Right renal cortex interstitium (tissue), 3 donors: ENCODE measurements at places on chromosomes 2 and 18. TPM values are rescaled to one million over a fixed set of nuclear protein-coding genes. Genes with fewer than 3 reads are reported as not detected.

Gene SP5
- polyA plus RNA-seq, result 0.28 TPM

- DNase-seq, result no peak
Measured at GRCh38 chr2:232534940-232535651, 4.4 kb upstream of the CHRNG start.

- no peak for DNase-seq
Measured at GRCh38 chr2:17850151-17850550, 28.3 kb upstream of the KCNS3 start.

- DNase-seq, result no peak
Measured at GRCh38 chr2:168200930-168201583, 46.3 kb downstream of the STK39 start.

DNA sequence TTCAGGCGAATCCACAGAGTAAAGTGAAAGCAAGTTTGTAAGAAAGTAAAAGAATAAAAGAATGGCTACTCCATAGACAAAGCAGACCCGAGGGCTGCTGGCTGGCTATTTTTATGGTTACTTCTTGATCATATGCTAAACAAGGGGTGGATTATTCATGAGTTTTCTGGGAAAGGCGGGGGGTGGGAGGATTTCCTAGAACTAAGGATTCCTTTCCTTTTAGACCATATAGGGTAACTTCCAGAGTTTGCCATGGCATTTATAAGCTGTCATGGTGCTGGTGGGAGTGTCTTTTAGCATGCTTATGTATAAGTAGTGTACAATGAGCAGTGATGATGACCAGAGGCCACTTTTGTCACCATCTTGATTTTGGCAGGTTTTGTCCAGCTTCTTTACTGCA lies 59.8 kb downstream of the SLC4A3 start:
- no peak for DNase-seq

DNA sequence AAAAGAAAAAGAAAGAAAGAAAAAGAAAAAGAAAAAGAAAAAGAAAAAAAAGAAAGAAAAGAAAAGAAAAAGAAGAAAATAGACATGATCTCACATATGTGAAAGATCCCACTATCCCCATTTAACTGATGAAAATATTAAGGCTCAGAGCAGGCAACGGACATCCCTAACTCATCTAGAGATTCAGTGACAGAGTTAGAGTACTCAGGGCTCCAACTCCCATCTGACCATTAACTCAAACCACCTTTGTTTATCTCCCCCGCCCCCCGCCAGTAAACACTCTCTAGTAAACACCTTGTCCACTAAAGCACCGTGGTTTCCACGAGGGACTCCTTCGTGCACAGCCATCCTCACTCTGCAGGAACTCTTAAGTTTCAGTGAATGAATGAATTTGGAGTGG lies 142.9 kb downstream of the TGIF1 start:
- no peak for DNase-seq

DNA sequence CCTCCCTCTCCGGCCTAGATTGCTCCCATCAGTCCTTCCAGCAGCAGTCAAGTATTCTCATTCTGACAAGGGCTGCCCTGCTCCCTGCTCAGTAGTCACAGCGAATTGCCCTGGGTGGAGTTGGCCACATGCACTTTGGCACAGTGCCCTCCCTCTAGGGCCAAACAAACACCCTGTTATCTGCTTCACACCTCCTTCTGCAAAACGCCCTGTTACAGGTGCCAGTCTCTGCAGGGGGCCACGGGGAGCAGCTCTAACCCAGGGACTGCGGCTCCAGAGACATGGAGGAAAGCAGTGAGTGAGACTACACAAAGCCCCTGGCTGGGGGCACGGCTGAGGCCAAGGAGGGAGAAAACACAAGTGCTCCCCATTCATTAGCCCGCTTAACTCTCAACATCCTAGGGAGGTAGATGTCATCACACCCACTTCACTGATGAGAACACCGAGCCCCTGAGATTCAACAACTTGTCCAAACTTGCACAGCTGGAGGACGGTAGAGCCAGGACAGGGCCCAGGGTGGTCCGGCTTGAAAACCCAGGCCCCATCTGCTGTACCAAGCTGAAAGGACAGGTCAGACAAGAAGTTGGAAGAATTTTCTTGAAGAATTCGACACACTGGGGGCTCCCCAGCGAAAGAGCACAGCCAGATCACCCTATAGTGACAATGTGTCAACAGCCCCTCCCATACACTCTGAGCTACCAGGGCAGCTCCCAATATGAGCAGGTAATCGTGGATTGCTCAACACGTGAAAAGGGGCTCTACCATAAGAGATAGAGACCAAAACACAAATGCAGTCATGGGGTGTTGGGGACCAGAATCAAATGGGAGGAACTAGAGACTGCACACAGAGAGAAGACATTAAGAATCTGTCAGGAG lies 8.7 kb upstream of the TFCP2L1 start:
- no peak for DNase-seq

Gene EMILIN1
- polyA plus RNA-seq, result 70.5 TPM

DNA sequence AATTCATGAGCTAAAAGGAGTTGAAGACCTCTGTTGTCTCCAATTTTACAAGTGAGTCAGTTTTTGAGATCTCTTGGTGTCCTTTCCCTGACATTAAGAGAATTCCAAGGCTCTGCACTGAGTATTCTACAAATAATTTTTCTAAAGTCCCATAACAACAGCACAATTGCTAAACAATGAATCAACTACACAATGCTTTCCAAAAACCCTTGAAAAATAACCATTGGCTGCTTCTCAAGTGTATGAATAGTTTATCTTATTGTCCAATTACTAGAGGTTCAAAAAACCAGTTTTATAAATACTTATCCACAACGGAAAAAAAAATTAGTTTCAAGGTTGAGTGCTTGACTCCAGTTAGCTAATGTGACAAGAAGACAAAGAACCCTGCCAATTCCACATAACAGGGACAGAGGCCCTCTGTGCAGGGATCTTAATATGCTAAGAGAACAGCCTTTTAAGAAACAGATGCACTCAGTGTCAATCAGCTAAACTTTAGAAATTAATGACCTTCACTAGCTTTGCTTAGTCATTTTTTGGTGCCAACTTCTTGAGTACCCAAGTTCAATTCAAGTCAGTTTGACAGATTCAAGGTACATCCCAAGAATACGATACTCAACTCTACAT lies 266.6 kb upstream of the CYP26B1 start:
- DNase-seq, result no peak

DNA sequence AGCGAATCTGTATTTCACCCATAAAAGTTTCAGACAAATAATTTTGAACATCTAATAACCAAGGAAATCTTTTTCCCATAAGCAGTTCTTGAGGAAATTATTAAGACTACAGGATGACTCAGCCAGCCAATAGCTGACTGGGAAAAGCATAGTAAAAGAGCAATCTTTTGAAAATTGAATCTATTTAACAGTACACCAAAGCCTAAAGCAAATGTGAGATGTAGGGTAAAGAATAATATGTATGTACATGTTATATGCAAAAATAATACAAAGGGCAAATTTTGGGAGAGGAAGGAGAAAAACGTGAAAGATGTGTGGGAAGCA lies 12.6 kb upstream of the KDSR start:
- no peak for DNase-seq

DNA sequence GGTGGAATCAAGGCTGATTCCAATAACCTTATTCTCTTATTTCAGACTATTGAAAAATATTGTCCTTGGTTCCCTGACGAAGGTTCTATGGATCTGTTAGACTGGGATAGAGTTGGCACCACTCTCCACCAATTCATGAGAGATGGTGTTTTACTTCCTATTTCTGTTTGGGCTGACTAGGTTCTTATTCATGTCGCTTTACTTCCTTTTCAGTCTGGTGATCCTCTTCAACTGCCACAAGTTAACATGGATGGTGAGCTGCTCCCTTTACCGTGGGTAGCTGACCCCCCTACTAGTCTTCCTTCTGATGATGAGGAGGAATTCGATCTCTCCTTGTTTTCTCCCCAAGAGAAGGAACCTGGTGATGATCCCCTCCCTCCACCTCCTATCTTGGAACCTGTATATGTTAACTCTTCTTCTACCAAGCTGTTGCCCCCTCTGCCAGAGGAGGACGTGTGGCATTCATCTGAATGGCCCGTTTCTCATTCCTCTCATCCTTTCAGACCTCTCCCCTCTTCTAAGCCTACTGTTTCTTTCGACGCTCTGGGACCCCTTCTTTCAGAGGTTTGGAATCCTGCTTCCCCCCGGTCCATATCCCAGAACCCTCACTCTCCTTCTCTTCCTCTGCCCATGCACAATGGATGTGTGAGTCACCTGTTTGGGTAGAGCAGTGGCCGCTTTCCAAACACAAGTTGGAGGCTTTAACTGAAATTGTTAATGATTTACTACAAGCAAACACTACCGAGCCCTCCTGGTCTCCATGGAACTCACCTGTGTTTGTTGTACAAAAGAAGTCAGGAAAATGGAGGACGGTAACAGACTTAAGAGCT lies 13.5 kb upstream of the CNOT11 start:
- no peak for DNase-seq

Gene RAD51AP2
- polyA plus RNA-seq, result 0.14 TPM

DNA sequence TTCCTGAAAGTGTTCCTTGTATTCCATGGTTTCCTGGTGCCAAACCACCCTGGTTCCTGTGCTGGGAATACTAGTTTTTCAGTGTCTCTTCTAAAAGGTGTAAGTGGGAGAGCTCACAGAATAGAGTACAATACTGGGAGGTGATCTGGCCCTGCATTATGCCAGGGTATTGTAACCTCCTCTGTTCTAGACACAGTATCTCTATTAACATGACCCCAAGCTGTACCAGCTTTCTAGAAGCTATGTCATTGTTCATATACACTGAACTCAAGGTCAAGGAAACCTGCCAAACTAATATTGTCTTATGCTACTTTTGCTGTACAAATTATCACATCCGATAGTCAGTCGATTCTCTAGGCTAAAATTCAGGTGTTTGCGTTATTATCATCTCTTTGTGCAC lies 32.7 kb downstream of the SETBP1 start:
- no peak for DNase-seq

- DNase-seq, result no peak
Measured at GRCh38 chr18:11407940-11408339, 201.5 kb upstream of the SLC35G4 start.

DNA sequence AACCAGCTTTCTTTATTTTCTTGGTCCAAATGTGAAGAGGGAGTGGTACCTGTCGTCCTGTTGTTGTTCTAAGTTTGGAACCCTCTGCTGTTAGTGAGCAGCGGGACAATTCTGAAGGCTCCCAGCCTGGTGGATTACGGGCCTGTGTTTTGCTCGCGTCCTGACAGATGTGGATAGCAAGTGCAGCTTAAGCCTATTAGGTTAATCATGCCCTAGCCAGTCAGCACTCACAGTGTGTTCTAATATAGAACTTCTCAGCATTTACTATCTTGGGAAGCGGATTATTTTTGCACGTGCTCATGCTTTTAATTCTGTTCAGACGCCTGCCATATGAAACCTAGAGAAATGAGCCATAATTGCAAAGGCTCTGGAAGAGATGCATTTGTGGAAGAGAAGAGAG lies at the start of gene PCARE:
Gene PCARE, minus strand, starts transcription at position 113 of the 400 bp plus-strand sequence. CDS start 262 bp downstream, outside the sequence.
- DNase-seq, result no peak

GRCh38 chr2:148135705-148136104 lies 114.8 kb downstream of the MBD5 start:
- no peak for DNase-seq

- no peak for DNase-seq
Measured at GRCh38 chr18:60676815-60677214, 304.2 kb upstream of the MC4R start.

DNA sequence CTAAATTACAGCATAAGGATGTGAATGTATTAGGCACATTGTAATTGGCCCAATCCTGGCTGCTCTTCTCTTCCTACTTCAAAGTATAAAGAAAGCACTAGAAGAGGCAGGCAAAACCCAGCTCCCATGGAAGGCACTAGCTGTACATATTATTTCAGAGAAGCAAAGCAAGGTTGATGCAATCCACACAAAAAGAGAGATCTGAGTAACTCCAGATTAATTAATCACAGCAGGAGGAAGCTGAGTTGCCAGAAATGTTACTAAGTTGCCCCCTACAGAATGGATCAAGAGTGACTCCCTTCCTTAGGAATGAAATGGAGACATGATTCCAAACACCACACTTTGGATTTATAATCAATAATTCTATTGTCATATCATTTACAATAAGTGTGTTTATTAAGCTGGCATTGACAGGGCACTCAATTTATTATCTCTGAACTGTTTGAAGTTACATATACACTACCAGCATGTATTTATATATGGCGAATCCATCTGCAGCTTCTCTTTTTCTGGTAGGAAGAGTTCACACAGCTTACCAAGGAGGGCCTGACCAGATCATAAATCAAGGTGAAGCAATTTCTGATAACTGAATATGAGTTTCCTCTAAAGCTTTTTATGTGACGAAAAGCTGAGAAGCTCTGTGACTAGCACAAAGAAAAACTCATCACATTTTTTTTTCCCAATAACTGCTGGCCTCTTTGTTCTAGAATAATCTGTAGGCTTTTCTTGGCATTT lies 393.1 kb upstream of the LYPD1 start:
- DNase-seq, result no peak

Gene DYNAP
- not detected for polyA plus RNA-seq

GRCh38 chr18:43847164-43848091 lies 570.1 kb upstream of the SYT4 start:
- DNase-seq, result peak; percentile 39

DNA sequence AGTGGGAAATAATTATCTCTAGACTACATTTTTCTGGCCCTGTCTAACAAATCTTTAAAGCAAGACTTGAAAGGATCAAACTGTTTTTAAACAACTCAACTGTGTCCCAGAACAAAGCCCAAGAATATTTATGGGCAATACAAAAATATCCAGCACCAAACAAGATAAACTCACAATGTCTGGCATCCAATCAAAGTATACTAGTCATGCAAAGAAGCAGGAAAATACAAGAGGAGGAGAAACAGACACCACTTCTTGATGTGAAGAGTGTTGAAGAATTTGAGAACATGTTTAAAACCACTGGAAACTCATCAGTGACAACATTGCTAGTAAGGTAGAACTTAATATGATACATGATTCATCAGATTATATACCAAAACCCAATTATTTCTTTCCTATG lies 66.1 kb upstream of the CDC42EP3 start:
- DNase-seq, result no peak

Gene SIX2
- 21.6 TPM for polyA plus RNA-seq

DNA sequence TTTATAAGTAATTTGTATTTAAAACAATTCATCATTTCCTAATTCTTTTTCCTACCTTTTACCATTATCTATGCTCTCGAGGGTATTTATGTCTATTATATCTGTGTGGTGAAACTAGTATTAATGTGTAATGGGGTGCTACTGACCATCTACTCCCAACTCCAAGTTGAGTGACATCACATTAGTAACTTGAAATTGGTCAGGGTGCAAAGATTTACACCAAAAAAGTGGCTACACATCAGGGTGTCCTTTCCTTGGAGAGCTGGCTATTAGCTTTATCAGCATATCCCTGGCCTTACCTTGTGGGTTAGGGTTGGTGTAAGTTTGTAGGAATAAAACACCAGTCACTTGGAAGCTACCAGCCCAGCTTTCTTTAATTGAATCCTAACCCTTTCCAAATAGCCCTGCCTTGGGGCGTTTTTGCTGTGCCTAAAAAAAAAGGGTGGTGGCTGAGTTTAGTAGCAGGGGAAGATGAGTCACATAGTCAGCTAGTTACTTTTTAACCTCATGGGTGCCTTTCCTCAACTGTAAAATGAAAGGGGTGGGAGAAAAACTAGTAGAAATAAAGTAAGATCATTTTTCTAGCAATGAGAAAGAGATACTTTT lies 14.0 kb downstream of the ANXA4 start:
- no peak for DNase-seq

- no peak for DNase-seq
Measured at GRCh38 chr2:111918383-111918806, 20.0 kb downstream of the MERTK start.
